ENCODE measurements at places on chromosomes 2 and 18. TPM values are rescaled to one million over a fixed set of nuclear protein-coding genes. Genes with fewer than 3 reads are reported as not detected.

DNA sequence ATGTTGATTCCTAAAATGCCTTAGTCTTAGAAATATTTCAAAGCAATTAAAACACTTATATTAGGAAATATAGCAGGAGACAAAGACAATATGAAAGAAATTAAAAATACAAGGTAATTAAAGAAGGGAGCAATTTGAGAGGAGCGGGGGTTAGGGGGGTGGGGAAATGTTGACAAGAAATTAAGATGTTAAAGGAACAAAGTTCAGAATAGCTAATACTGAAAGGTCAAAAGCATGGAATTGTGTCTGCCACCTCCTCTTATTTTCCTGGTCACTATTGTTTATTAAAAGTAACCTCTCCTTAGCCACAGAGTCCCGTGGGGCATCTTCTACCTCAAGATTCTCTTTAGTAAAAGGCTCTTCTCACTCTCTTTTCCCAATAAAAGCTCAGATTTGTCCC lies 244.1 kb downstream of the MREG start:
- H3K36me3 ChIP-seq, result no peaks in the 10 kb centered on the region
- H3K27ac ChIP-seq, result no peak overlapping the region
- H3K27me3 ChIP-seq, result peaks cover 8% of the 10 kb centered on the region
- no peak for DNase-seq
- no peak overlapping the region for H3K4me3 ChIP-seq

DNA sequence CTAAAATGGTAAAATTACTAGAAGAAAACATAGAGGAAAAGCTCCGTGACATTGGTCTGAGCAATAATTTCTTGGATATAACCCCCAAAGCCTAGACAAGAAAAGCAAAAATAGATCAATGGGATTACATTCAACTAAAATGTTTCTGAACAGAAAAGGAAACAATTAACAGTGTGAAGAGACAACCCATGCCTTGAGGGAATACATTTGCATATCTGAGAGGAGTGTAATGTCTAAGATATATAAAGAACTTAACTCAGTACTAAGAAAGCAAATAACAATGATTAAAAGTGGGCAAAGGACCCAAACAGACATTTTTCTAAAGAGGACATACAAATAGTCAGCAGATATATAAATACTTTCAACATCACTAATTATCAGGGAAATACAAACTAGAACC lies 206.2 kb downstream of the VAPA start:
- H3K27me3 ChIP-seq, result peaks cover 14% of the 10 kb centered on the region

- H3K27ac ChIP-seq, result no peak overlapping the region
- peaks cover 2% of the 10 kb centered on the region for H3K36me3 ChIP-seq
- H3K27me3 ChIP-seq, result peaks cover 12% of the 10 kb centered on the region
- no peak overlapping the region for H3K4me3 ChIP-seq
These were observed 150.8 kb downstream of the AQP4 start for GRCh38 chr18:26714739-26715138.

- no peaks in the 10 kb centered on the region for H3K36me3 ChIP-seq
- DNase-seq, result no peak
These were observed 189.8 kb upstream of the NABP1 start for GRCh38 chr2:191488135-191488534.

DNA sequence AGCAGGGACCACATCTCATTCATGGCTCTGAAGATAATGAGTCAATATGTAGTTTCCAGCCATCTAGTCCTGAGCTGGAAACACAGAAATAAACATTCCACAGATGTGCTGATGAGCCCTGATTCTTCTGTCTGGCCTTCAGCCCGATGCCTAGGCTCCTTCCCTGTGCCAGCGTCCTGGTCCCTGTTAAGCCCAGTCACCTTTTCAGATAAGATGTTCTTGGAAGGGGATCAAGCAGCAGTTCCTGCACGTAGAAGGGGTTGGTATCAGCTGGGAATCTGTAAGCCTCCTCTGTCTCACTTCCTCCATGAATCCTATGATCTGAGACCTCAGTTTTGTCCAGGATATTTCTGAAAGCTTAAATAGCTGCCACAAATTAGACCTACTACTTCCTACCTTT lies 149.3 kb downstream of the TTC32 start:
- no peak for DNase-seq
- no peaks in the 10 kb centered on the region for H3K4me1 ChIP-seq
- peaks cover 3% of the 10 kb centered on the region for H3K27me3 ChIP-seq
- no peaks in the 10 kb centered on the region for H3K36me3 ChIP-seq
- H3K27ac ChIP-seq, result no peak overlapping the region

DNA sequence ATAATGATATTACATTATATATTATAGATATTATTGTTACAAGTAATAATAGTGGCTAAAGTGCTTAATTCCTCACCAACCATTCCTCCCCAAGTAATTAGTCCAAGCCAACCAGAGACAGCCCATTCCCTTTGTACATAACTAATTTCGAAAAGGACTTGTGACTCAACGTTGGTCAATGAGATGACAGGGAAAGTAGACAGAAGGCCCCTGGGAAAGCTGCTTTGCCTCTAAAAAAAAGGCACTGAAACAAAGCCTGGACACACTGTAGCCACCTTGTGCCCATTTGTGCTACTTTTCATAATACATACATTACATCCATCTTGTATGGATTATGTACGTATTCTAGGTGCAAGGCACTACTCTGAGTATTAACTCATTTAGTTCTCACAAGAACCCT lies 28.8 kb downstream of the COLEC12 start:
- H3K27ac ChIP-seq, result no peak overlapping the region
- no peak for DNase-seq
- H3K4me1 ChIP-seq, result no peaks in the 10 kb centered on the region
- H3K4me3 ChIP-seq, result no peak overlapping the region
- H3K27me3 ChIP-seq, result no peaks in the 10 kb centered on the region
- H3K36me3 ChIP-seq, result no peaks in the 10 kb centered on the region

- H3K4me3 ChIP-seq, result no peak overlapping the region
- no peak for DNase-seq
- no peaks in the 10 kb centered on the region for H3K36me3 ChIP-seq
- no peaks in the 10 kb centered on the region for H3K27me3 ChIP-seq
These were observed 15.7 kb downstream of the ZNF407 start for GRCh38 chr18:74613381-74613780.

DNA sequence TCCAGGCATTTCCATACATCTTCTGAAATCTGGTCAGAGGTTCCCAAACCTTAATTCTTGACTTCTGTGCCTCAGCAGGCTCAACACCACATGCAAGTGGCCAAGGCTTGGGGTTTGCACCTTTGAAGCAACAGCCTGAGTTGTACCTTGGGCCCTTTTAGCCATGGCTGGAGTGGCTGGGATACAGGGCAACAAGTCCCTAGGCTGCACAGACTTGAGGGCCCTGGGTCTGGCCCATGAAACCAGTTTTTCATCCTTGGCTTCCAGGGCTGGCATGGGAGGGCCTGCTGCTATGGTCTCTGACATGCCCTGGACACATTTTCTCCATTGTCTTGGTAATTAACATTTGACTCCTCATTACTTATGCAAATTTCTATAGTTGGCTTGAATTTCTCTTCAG lies 988.8 kb upstream of the CNTNAP5 start:
- no peaks in the 10 kb centered on the region for H3K27me3 ChIP-seq
- H3K27ac ChIP-seq, result no peak overlapping the region
- H3K36me3 ChIP-seq, result no peaks in the 10 kb centered on the region

DNA sequence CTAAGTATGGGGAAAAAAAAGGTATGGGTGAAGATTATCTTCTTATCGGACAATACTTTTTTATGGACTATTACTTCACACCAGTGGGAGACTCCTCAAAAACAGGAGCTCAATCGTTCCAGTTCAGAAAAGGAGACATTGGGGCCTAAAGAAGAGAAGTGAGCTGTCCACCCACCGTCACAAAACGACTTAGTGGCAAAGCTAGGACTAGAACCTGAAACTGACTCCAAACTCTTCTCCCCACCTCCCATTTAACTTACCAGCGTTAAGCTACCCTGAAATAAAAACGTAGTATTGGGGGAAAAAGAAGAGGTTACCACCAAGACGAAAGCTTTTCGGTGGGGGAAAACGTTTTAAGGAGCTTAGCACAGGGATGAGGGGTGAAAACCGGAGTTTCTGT lies 503 bp downstream of the GTF3C3 start:
- DNase-seq, result no peak
- no peaks in the 10 kb centered on the region for H3K27me3 ChIP-seq
- H3K36me3 ChIP-seq, result peaks cover 23% of the 10 kb centered on the region
- H3K27ac ChIP-seq, result peak overlapping the region; percentile 97
- peak overlapping the region; percentile 96 for H3K4me3 ChIP-seq

DNA sequence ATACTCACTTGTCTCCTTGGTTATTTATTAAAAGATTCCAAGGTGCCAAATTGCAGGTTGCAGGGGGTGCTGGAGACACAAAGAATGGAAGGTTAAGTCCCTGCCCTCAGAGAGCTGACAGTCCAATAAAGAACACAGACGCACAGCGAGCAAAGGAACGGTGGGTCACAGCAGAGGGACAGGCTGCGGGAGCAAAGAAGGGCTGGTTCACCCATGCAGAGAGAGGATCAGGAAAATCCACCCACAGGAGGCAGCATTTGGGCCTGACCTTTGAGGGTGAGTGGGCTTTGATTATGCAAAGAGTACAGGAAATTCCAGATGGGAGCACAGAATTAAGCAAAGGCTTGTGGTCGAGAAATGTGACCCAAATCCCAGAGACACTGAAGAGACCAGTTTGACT lies 45.0 kb downstream of the ZBTB7C start:
- no peak overlapping the region for H3K27ac ChIP-seq
- peaks cover 6% of the 10 kb centered on the region for H3K27me3 ChIP-seq
- H3K36me3 ChIP-seq, result no peaks in the 10 kb centered on the region
- no peak overlapping the region for H3K4me3 ChIP-seq
- no peaks in the 10 kb centered on the region for H3K4me1 ChIP-seq
- no peak for DNase-seq

PLGLB2 gene
- 3.5 TPM for total RNA-seq

- H3K36me3 ChIP-seq, result no peaks in the 10 kb centered on the region
- H3K27ac ChIP-seq, result no peak overlapping the region
- no peaks in the 10 kb centered on the region for H3K27me3 ChIP-seq
- no peak overlapping the region for H3K4me3 ChIP-seq
These were observed 1041.2 kb upstream of the CELF4 start for GRCh38 chr18:38606841-38607240.

DNA sequence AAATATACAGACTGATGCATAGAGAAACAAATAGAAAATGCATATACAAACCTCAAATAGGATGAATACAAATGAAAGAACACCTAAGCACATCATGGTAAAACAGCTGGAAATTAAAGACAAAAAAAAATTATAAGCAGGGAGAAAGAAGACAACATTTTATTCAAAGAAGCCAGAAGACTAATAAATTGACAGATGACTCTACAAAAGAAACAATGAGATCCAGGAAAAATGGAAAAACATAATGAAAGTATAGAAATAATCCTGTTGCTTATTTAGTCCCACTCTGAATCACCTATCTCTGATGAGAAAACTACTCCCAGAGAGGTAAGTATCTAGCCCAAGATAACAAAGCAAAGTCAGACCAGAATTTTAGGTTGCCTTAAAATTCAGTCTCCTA lies 143.4 kb downstream of the RBM43 start:
- H3K27me3 ChIP-seq, result peaks cover 8% of the 10 kb centered on the region
- DNase-seq, result no peak
- H3K36me3 ChIP-seq, result no peaks in the 10 kb centered on the region

DNA sequence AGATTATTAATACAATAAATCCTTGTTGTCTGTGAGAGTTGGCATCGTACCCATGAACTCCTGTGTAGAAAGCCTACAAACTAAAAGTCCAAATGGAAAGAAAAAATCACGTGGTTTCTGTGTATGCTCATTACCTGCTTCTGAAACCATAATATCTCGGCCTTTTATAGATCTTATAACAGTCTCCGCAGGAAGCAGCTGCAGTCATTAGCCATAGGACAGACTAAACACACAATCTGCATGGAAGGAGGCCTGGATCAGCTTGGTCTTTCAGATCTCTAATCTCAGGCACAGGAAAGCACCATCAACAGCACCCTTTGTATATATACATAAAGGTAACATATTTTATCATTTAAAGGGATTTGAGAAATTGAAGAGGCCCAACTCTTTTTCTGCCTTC lies 508.9 kb upstream of the TCF4 start:
- H3K36me3 ChIP-seq, result no peaks in the 10 kb centered on the region
- H3K4me3 ChIP-seq, result no peak overlapping the region
- H3K27ac ChIP-seq, result no peak overlapping the region
- DNase-seq, result no peak
- no peaks in the 10 kb centered on the region for H3K4me1 ChIP-seq

- peaks cover 6% of the 10 kb centered on the region for H3K27me3 ChIP-seq
- H3K4me1 ChIP-seq, result peaks cover 21% of the 10 kb centered on the region
- DNase-seq, result no peak
These were observed 824 bp upstream of the ZNF638 start for GRCh38 chr2:71330585-71331330.

GRCh38 chr2:186912979-186913378 lies 64.0 kb upstream of the ZSWIM2 start:
- no peaks in the 10 kb centered on the region for H3K4me1 ChIP-seq
- H3K27me3 ChIP-seq, result no peaks in the 10 kb centered on the region
- no peaks in the 10 kb centered on the region for H3K36me3 ChIP-seq
- no peak overlapping the region for H3K4me3 ChIP-seq
- H3K27ac ChIP-seq, result no peak overlapping the region
- no peak for DNase-seq

- no peak overlapping the region for H3K4me3 ChIP-seq
- H3K27me3 ChIP-seq, result no peaks in the 10 kb centered on the region
- peaks cover 79% of the 10 kb centered on the region for H3K4me1 ChIP-seq
- peak overlapping the region; percentile 93 for H3K27ac ChIP-seq
- peaks cover 17% of the 10 kb centered on the region for H3K36me3 ChIP-seq
These were observed 47.5 kb downstream of the ZFP36L2 start for GRCh38 chr2:43178602-43179542.

- no peak overlapping the region for H3K4me3 ChIP-seq
- no peaks in the 10 kb centered on the region for H3K27me3 ChIP-seq
- peak overlapping the region; percentile 68 for H3K27ac ChIP-seq
These were observed 74.9 kb downstream of the ATL2 start for GRCh38 chr2:38301969-38302702.

CHST9 gene
- not detected for total RNA-seq

PER2 gene
- total RNA-seq, result 11.8 TPM

- no peak overlapping the region for H3K27ac ChIP-seq
- H3K4me1 ChIP-seq, result peaks cover 23% of the 10 kb centered on the region
- H3K4me3 ChIP-seq, result no peak overlapping the region
These were observed 1.7 kb downstream of the PRELID3A start for GRCh38 chr18:12409469-12409868.

GRCh38 chr2:160397530-160397865 lies 96.1 kb downstream of the RBMS1 start:
- peaks cover 29% of the 10 kb centered on the region for H3K36me3 ChIP-seq
- no peaks in the 10 kb centered on the region for H3K27me3 ChIP-seq
- H3K27ac ChIP-seq, result no peak overlapping the region
- no peak for DNase-seq
- peaks cover 50% of the 10 kb centered on the region for H3K4me1 ChIP-seq

- H3K27me3 ChIP-seq, result no peaks in the 10 kb centered on the region
- DNase-seq, result no peak
- no peak overlapping the region for H3K4me3 ChIP-seq
- H3K27ac ChIP-seq, result no peak overlapping the region
- H3K4me1 ChIP-seq, result no peaks in the 10 kb centered on the region
These were observed 547.7 kb upstream of the LRRTM1 start for GRCh38 chr2:80852079-80852807.

PEX13 gene
- 14.3 TPM for total RNA-seq

- peaks cover 4% of the 10 kb centered on the region for H3K27me3 ChIP-seq
- no peak overlapping the region for H3K27ac ChIP-seq
- no peaks in the 10 kb centered on the region for H3K36me3 ChIP-seq
- no peak for DNase-seq
- H3K4me3 ChIP-seq, result no peak overlapping the region
These were observed 193.2 kb downstream of the ICOS start for GRCh38 chr2:204129591-204130294.

CTLA4 gene
- total RNA-seq, result 22.7 TPM

All from activated CD4-positive, alpha-beta T cell treated with anti-CD3 and anti-CD28 coated beads, Interleukin-2, amount 10 ng/mL, durations not matched to agents 7 days and 5 days (primary cell).